ENCODE measurements at places on chromosomes 1 and 21.

GRCh38 chr1:215220346-215220745 lies 137.8 kb downstream of the KCNK2 start:
- DNase-seq: no peak

DNA sequence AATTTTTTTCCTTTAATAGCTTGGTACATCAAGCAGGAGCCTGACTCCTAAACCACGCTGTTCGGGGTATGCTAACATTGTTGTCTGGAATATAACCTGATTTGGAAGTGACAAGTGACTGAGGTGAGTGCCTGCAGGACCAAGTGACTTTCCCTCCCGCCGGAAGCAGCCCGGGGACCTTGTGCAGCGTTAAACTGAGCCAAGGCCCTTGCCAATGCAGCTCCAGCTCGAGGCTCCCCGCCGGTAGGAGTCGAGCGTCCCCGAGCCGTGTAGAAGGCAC lies 716 bp upstream of the MTARC1 start:
- no peak for DNase-seq

DNA sequence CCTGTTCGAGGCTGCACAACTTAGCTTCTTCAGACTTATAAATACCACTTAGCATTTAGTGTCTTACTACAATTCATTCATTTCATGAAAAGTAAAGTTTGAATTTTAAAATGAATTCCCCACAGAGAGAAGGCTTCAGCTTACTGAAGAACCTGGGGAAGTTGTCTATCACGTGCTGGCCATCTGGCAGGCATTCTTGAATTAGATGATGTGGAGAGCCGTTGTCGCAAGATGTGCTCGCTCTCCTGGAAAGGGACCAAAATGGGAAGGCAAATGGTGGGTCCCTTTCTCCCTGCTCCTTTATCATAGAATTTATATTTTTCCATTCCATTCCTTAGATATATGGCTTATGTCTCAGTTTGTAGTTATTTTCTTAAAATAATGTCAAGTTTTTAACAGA lies 90.5 kb downstream of the CD247 start:
- DNase-seq: no peak

DNA sequence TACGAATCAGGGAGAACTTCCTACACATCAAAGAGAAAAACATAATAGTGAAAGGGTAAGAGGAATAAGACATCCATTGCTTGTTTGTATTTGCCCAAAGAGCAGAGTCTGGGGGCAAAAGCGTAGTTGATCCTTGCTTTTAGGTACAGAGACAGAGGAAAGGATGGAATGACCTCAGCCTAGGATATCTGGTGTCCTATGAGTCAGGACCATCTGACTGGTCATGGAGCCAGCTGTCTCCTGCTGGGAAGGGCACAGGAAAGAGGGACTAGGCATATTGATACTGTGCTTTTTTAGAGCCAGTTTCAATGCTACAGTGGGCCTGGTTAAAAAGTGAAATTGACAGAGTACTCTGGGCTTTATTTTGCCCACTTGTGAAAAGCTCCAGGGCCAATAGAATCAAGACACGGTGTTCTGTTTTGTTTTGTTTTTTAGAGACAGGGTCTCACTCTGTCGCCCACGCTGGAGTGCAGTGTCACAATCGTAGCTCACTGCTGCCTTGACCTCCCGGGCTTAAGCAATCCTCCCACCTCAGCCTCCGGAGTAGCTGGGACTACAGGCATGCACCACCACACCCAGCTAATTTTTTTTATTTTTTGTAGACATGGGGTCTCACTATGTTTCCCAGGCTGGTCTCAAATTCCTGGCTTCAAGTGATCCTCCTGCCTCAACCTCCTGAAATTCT lies 3.2 kb downstream of the PLEKHO1 start:
- no peak for DNase-seq

GRCh38 chr1:232174306-232174705 lies 455.6 kb downstream of the SIPA1L2 start:
- no peak for DNase-seq

- no peak for DNase-seq
These were observed 31.0 kb downstream of the PAX7 start for GRCh38 chr1:18661404-18662285.

DNA sequence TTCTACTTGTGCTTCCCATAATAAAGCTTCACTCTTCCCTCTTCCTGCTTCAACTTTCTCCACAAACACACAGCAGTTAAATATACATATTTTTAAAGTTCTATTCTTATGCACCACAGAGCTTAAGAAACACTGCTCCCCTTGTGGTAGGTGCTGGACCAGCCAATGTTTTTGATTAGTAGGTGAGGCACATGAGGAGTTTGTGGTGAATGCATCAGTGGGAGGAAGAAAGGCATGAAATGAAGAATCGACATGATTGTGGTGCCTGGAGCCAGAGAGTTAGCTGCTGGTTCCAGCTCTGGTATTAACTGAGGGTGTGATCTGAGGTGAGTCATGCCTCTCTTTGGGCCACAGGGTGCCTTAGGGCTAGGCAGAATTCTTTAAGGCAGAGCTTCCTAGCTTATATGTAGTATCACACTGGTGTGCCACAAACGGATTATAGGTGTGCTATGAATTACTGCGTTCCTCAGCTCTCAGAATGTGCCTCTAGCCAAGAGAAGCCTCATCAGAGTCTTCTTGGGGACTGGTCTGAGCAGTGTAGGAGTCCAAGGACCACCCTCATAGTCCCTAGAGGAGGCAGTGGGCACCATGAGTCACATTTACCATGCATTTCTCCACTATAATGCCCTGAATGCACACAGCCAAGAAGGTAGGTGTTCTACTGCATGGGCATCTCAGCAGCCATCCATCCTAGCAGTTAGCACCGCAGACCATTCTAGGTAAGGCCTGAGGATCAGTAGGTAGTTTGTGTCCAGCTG lies 97.4 kb upstream of the SGIP1 start:
- DNase-seq: no peak

DNA sequence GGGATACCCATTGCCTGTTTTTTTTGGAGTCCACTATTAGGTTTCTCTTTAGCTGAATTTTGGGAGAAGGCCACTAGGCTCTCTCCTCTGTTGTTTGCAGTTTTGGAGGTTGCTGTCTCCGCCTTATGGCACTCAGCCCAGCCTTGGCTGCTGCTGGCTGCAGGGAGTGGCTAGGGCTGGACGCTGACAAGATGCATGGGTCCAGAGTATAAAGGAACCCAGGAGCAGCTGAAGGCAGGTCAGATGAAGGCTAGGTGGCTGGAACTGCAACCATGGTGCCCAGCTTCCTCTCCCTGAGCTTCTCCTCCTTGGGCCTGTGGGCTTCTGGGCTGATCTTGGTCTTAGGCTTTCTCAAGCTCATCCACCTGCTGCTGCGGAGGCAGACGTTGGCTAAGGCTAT lies at the start of gene CYP4B1:
Gene CYP4B1, plus strand, starts transcription at position 237 of the 400 bp plus-strand sequence. Its CDS starts 36 bp downstream, at position 273.
- no peak for DNase-seq

DNA sequence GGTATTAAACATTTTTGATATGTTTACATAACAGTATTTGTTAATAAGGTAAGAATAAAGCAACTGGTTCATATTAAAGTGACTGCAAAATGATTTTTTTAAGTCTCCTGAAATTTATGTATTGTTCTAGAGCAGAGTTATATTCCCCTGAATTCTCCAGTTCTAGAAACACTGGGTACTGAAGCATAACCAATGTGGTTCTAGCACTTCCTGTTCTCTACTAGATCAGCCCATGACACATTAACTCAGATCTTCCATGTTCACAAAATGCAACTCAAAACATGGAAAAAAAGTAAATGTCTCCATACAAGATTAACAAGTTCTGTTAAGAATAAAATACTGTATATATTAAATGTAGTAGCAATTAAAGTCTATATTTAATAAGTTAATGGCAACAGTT lies 3.9 kb downstream of the NEGR1 start:
- DNase-seq: no peak

- no peak for DNase-seq
These were observed 5.3 kb upstream of the FCER1A start for GRCh38 chr1:159296706-159297375.

DNA sequence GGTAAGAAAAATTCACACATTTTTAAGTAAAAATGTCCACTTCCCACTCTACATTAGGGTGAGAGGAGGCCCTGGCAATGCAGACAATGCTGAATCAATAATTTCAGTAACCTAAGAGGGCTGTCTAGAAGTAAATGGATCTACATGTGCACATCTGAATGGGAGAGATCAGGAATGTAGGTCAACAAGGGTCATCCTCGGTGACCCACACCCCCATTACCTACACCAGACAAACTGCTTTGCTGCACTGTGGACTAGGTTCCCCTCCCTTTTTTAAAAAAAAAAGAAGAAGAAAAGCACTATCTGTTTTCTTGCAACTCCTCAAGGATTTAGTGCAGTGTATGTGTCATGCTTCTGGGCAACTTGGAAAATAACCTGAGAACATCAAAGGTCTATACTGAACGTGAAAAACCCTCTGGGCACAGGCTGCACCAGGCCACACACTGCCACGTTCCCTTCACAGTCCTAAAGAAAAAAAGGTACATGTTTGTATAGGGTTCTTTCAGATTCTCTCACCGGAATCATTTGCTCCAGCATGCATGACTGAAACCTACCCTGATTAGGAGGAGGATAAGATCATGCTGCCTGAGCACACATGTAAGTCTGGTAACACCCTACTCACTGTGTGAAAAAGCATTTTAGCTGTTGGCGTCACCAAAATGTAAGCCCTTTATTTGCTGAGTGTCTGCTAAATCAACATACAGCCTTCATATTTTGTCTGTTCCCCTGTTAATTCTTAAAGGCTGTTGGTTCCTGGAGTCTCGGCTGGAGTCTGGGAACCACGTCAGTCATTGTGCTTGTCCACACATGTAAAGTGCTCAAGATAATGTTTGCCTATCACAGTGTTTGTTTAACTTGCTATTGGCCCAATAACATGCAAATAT lies 341.0 kb downstream of the SMYD3 start:
- DNase-seq: no peak

- peak; percentile 33 for DNase-seq
These were observed 607 bp upstream of the LGR6 start for GRCh38 chr1:202192770-202193613.

- peak; percentile 67 for DNase-seq
These were observed 43.0 kb downstream of the GALNT2 start for GRCh38 chr1:230109895-230110667.

DNA sequence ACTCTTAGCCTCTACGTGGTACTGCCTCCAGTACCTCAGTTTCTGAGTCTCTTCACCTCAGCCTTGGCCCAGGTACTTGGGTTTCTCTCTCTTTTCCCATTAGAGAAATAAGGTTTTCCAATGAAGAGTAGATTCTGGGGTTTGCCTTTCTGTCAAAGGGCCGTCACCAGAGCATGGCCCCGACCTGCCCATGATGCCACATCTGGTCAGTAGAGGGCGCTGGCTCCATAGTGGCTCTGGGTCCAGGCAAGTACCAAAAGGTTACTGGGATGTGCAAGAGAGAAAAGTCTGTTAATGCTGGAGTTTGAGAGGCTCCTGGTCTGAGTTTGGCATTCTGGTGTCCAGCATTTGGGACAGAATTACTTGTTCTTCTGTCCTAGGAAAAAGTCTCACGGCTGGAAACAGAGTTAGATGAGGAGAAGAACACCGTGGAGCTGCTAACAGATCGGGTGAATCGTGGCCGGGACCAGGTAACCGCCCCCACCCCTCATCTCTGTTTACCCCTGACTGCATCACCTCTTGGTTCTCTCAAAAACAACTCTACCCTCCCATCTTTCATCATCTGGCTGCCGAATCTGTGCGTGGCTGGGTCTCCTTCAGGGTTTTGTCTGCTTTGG lies 5.3 kb upstream of the TUFT1 start:
- peak; percentile 56 for DNase-seq

DNA sequence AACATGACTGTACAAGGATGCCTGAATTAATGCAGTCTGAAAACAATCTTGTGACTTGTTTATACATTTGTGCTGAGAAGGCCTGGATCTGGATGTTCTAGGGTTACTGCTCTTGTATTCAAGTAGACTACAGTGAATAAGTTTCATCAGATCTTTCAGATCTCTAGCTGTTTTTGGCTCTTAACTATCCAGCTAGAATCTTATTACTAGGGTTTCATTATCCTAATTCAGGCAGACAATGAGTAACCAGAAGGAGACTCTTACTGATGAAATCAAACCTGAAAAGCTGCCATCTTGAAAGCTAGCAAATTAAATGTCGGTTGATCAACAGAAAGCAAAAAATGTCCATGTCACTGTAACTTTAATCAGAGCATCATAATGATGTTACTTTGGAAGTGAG lies 112.5 kb upstream of the KCNK2 start:
- DNase-seq: no peak

GRCh38 chr1:11281518-11282331 lies 8.7 kb downstream of the UBIAD1 start:
- DNase-seq: no peak

- no peak for DNase-seq
These were observed 189.6 kb downstream of the SMYD3 start for GRCh38 chr1:246317332-246318035.

DNA sequence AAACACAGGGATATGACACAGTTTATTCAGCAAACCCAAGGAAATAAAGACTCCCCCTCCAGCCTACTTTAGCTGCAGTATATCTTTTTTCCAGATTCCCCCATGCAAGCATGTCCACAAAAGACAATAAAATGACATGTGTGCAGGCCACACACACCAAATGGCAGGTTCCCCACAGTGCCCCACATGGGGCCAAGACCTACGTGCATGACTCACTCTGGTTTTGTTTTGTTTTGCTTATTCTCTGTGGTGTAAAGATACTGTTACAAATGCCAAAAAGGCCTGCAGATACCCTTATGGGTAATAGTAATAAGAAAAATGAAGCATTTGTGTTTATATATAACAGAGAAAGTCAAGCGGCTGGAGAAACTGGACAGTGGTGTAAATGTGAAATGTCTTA lies 71.6 kb downstream of the RD3 start:
- DNase-seq: no peak

- no peak for DNase-seq
These were observed 858.7 kb downstream of the USP25 start for GRCh38 chr21:16588433-16588860.

DNA sequence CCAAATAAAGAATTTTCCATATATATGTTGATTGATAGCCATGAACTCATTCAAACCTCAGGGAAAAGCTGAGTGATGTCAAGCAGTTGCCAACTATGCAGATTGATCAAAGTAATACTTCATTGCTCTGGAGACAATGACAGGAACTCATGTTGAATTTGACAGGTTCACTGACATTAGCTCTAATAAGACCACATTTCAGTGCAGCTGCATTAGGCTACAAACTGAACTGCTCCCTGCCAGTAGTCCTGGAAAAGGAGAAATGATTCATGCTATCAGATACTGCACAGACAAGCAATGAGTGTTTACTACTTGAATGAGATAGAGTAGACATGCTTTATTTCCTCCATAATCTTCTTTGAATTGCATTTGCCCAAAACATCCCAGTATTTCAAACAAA lies 948.4 kb downstream of the MRPL39 start:
- DNase-seq: no peak
